ENCODE measurements at places on chromosomes 1 and 21. TPM values are rescaled to one million over a fixed set of nuclear protein-coding genes. Genes with fewer than 3 reads are reported as not detected.

GRCh38 chr1:165876121-165876520, 48.7 kb downstream of the UCK2 start:
- DNase-seq = no peak
- no peak overlapping the region for H3K4me3 ChIP-seq
- no peaks in the 10 kb centered on the region for H3K27me3 ChIP-seq
- no peak overlapping the region for H3K27ac ChIP-seq
- H3K4me1 ChIP-seq = no peaks in the 10 kb centered on the region

DNA sequence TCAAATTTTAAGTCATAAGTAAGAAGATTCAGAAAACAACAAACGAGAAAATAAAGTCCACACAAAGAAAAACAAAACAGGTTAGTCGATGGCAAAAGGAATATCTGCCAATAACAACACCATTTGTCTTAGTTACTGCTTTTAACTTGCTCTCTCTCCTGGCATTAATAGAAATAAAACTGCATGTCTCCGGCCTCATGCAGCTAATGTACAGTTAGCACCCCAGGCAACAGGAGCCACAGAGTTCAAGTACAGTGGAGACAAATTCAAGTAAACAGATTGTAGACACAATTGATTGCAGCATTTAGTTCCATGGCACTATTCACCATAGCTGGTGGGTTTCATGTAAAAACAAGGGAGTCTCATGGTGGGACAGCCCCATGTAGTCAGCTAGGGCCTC, 33.5 kb downstream of the SUSD4 start:
- no peak overlapping the region for H3K27ac ChIP-seq
- no peak for DNase-seq
- H3K36me3 ChIP-seq = no peaks in the 10 kb centered on the region

- DNase-seq = peak; percentile 67
- no peaks in the 10 kb centered on the region for H3K27me3 ChIP-seq
- no peaks in the 10 kb centered on the region for H3K36me3 ChIP-seq
- H3K4me3 ChIP-seq = peak overlapping the region; percentile 27
These were observed 20.7 kb upstream of the ABCB10 start for GRCh38 chr1:229579059-229579673.

DNA sequence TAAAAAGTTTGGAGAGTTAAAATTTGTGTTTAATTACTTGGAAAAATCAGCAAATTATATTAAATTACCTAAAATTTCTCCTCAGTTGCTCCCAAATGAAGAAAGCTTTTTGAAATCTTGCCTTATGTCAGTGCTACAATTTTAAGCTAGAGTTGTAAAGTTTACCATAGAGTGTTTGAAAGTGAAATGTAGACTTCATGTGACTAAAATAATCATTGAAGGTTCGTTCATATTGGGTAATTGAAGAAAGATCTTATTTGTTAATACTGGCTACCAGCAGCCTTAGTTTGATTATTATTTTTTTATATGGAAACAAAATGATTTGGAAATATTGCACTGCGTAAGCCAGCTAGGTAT, 4.4 kb downstream of the DYRK1A start:
- no peaks in the 10 kb centered on the region for H3K27me3 ChIP-seq
- peaks cover 71% of the 10 kb centered on the region for H3K4me1 ChIP-seq
- no peak for DNase-seq
- peak overlapping the region; percentile 81 for H3K4me3 ChIP-seq

DNA sequence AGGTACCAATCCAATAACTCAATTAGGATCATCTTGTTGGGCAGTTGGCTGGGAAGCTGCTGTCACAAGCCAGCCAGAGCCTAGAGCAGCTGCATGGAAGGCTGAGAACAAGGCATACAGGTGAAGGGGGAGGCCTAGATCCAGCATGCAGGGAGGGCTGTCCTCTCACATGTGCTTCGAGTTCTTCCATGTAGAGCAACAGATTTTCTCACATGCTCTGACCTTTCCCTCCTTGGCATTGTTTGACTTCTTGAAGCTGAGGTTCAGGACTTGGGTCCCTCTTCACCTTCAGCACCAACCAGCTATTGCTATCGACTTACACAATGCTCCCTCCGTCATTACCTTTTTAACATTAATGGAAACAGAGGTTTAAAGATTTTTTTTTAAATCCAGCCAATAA, 257.7 kb downstream of the ATG4C start:
- DNase-seq = no peak
- no peak overlapping the region for H3K4me3 ChIP-seq
- H3K4me1 ChIP-seq = no peaks in the 10 kb centered on the region

- DNase-seq = no peak
- no peaks in the 10 kb centered on the region for H3K36me3 ChIP-seq
- no peak overlapping the region for H3K4me3 ChIP-seq
These were observed 21.0 kb downstream of the EXO1 start for GRCh38 chr1:241869022-241869421.

DNA sequence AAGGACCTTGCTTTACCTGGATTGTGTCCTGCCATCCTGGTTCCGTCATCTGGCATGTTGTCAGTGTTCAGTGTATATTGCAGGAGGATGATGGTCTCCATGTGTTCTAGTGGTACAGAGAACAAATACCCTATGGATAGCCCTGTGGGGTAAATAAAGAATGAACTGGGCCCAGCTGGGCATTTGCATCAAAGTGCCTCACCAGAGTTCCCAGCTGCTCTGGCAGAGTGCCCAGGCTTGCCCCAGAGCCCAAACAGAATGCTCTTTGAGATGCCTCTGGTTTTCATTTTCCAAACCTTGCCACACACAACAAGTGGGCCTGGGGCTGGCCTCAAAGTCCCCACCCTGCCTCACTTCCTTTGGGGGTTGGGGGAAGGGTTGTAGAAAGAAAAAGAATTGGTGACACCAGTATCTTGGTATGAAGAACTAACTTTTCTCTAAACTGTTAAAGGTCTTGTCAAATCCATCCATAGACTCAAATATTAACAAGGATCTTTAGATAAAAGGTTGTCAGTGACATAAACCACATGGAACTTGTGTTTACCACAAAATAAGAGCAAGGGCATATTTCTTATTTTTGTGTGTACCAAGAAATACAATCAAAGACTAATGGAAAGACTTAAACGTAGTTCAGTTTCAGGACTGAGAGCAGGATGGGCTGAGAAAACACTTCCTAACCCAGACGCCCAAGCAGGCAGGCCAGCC, 82.2 kb downstream of the LMO4 start:
- no peaks in the 10 kb centered on the region for H3K4me1 ChIP-seq
- no peak overlapping the region for H3K27ac ChIP-seq
- H3K4me3 ChIP-seq = no peak overlapping the region
- DNase-seq = peak; percentile 25
- no peaks in the 10 kb centered on the region for H3K36me3 ChIP-seq

- no peak for DNase-seq
- H3K4me3 ChIP-seq = no peak overlapping the region
- H3K36me3 ChIP-seq = peaks cover 8% of the 10 kb centered on the region
- H3K4me1 ChIP-seq = no peaks in the 10 kb centered on the region
- no peaks in the 10 kb centered on the region for H3K27me3 ChIP-seq
These were observed 37.3 kb upstream of the MORC3 start for GRCh38 chr21:36282568-36283230.

TTLL10 gene
- not detected for total RNA-seq

DNA sequence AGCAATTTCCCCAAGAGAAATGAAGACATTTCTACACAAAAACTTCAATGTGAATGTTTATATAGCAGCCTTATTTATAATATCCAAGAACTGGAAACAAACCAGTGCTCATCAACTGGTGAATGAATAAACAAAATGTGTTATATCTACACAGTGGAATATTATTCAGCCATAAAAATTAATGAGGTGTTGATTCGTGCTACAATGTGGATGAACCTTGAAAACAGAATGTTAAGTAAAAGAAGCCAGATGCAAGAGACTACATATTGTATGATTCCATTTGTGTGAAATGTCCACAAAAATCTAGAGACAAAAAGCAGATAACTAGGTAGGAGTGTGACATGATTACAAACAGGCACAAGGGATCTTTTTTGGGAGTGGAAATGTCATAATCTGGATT, 110.0 kb downstream of the CD247 start:
- peaks cover 22% of the 10 kb centered on the region for H3K36me3 ChIP-seq
- no peak overlapping the region for H3K4me3 ChIP-seq
- no peaks in the 10 kb centered on the region for H3K4me1 ChIP-seq
- H3K27me3 ChIP-seq = no peaks in the 10 kb centered on the region

- peak overlapping the region; percentile 12 for H3K4me3 ChIP-seq
- no peaks in the 10 kb centered on the region for H3K36me3 ChIP-seq
- no peak overlapping the region for H3K27ac ChIP-seq
- no peaks in the 10 kb centered on the region for H3K27me3 ChIP-seq
- peak; percentile 51 for DNase-seq
These were observed 355.1 kb downstream of the USP25 start for GRCh38 chr21:16084776-16085364.
